ENCODE measurements at places on chromosomes 11 and 22.

- DNase-seq: no peak
Measured at GRCh38 chr11:92253945-92254344, 29.3 kb downstream of the FAT3 start.

DNA sequence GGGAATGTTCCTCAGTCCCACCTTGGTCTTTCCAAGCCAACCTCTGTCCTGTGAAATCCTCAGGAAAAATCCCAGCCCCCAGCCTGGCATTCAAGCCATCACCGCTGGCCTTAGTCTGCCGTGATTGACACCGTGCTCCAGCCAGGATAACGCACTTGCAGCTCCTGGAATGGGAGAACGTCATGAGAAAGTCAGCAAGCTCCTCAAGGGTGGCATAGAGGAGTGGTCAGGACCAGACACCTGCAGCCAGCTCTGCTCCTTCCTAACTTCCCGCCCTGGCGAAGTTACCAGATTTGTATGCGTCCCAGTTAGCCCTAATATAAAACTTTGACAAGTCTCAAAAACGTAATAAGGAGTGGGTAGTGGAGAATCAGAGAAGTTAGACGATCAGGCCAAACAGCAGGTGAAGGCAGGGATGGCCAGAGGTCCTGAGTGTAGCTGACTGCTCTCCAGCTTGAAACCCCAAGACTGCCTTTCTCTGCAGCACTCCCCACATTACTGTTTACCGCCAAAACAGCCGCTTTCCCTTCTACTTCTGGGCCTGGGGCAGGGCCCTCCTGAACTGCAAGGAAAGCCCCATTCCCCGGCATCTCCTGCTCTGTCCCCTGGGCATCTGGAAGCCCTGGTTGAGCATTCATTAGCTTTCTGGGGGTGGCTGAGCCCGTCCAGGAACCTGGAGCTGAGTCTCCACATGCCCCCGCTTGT, 1.3 kb upstream of the DKK3 start:
- DNase-seq: no peak

DNA sequence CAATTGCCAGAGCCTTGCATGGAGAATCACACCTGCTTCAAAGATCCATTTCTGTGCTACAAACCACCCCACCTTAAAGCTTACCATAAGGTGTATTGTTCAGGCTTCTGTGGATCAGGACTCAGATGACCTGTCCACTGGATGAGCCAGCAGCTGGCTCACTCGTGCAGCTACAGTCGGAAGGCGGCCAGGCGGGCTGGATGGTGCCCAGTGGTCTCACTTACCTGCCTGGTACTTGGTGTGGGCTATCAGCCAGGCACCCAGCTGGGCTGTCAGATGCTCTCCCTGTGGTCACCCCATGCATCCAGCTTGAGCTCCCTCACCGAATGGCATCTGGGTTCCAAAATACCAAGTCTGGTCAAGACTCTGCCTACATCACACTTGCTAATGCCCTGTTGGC, 10.9 kb upstream of the APOBEC3B start:
- DNase-seq: no peak

DNA sequence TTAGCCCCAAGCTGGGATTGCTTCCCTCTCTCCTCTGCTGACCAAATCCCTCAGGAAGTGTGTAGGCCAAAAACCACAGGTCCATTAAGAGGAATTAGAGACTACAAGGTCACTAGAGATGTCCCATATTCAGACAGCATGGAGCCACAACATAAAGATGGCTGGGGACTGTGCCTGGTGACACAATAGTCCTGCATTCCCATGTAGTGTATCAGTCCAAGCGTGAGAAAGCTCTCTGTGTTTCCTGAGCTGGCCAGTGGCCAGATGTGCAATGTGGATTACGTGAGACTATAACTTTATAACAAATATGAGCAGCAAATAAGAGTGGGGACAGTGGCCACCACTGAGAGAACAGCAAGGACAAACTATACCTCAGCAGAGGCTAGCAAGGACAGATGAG, 7.6 kb upstream of the MS4A10 start:
- DNase-seq: peak; percentile 37

GRCh38 chr22:48369789-48370507, 1457.7 kb downstream of the BRD1 start:
- peak; percentile 85 for DNase-seq

GRCh38 chr22:45919504-45920286, 57.3 kb downstream of the WNT7B start:
- DNase-seq: no peak

GRCh38 chr11:43582863-43583462, 97.6 kb upstream of the HSD17B12 start:
- DNase-seq: no peak

DNA sequence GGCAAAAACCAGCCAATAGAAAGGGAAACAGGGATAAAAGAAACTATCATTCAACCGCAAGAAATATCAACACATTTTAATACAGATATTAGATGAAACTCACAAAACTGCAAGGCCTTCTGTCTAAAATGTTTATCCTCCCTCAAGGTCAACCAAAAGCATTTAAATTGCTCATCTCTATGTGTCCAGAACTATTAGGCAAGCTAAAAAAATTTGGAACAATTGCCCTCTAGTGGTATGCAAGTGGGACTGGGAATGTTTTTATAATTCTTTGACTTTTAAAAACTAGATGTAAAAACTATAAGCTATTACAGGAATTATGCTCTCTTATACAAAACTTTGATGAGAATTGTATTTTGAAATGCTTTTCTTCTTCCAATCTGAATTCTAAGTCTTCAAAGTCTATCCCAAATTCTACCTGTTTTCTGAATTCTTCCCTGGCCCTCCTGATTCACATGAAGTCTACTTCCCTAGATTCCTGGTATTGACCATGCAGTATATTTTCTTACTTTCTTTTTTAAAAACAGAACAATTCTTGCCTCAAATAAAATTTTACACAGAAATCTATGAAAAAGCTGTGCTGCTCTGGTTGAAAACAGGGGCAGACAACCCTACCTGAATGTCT, 4.9 kb downstream of the CWC15 start:
- DNase-seq: peak; percentile 27

DNA sequence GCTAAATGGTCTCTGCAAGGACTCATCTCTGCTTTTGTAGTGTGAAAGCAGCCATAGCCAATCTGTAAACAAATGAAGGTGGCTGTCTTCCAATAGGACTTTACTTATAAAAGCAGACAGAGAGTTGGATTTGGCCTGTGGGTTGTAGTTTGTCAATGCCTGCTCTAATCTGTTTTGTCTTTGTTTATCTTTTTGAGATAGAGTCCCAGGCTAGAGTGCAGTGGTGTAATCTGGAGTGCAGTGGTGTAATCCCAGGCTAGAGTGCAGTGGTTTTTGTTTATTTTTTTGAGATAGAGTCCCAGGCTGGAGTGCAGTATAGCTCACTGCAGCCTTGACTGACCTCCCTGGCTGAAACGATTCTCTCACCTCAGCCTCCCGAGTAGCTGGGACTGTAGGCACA, 8.6 kb downstream of the PPP6R3 start:
- DNase-seq: peak; percentile 76

- no peak for DNase-seq
Measured at GRCh38 chr22:23591846-23592245, 11.8 kb upstream of the IGLL1 start.

GRCh38 chr22:20024225-20024624, 3.3 kb downstream of the TANGO2 start:
- no peak for DNase-seq

DNA sequence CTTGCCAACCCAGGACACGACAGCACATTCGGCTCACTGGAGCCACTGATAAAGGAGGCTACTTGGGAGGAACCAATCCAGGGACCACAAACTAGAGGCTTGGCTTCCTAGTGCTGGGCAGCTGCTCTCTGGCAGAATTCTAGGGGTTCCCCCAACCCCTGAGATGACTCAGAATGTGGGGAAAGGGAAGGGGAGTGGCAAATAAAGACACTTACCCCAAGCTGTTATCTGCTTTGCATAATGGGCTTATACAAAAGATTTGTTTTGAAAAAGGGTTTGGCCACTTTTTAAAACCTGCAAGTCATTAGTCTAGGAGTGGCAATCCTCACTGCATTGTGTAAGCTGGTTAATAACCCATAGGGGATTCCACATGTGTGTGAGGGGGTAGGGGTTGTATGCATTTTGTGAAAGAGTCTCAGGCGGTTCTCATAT, 64.1 kb upstream of the LMO1 start:
- no peak for DNase-seq

- DNase-seq: peak; percentile 79
Measured at GRCh38 chr11:62678770-62679696, at the start of gene UBXN1. Gene UBXN1 (minus strand): TSS chr11:62679073. CDS start chr11:62678923, 150 bp downstream.

DNA sequence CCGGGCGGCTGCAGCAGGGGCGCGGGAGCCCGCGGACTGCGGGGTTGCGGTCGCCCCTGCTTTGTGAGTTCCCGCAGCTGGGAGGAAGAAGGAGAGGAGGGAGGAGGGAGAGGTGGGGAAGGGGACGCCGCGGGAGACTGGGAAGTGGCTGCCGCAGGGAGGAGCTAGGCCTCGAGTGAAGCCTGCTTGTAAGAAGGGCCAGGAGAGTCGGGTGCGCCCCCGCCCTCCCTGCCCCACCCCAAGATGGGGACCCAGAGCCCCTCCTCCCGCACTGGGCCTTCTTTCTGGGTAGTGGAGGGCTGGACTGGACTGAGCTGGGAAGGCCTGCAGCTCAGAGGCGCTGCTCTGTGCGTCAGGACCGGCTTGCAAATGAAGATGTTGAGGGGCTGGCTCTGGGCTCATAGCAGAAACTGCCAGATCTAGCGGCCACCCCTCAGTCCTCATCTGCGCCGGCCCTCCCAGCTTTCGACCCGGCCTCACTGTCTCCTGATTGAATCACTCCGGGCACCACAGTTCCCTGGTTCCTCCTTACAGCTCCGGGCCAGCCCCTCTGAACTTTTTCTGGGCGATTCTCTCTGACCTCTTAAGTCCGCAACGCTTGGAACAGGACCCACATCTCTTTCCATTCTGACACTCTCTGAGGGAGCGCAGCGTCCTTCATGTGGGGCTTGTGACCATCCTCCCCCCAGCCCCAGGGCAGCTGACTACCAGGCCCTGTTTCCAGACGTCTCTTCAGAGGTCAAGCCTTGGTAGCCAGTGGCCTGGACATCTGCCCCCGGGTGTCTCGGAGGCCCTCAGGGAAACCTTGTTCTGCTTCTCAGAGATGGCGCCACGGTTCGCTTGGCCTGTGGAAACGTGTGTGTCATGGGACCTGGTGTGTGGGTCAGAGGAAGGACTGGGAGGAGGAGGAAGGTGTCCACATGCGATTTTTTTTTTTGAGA, 21.9 kb downstream of the SERPINH1 start:
- no peak for DNase-seq

Measured in HepG2 (cell line).